ENCODE measurements at places on chromosomes 5 and 9. TPM values are rescaled to one million over a fixed set of nuclear protein-coding genes. Genes with fewer than 3 reads are reported as not detected.
A peak's percentile ranks its signal among the peaks of the same experiment; 100 is the strongest.

DNA sequence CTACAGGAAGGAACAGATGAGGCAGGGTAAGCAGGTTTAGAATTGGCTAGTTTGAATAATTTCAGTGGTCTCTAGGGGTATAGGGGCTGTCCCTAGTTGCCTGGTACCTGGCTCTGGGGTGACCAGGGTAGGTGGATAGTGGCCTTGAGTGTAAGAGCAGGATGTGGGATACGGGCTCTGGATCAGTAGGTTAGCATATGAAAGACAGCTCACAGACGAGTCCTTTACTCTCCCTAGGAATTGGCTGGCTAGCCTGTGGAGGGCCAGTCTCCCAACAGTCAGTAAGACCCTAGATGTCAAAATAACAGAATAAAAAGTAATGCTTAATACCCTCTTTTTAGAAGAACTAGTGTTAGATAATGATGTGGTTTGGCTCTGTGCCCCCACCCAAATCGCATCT, 16.6 kb upstream of the C9orf152 start:
- DNase-seq = no peak

DNA sequence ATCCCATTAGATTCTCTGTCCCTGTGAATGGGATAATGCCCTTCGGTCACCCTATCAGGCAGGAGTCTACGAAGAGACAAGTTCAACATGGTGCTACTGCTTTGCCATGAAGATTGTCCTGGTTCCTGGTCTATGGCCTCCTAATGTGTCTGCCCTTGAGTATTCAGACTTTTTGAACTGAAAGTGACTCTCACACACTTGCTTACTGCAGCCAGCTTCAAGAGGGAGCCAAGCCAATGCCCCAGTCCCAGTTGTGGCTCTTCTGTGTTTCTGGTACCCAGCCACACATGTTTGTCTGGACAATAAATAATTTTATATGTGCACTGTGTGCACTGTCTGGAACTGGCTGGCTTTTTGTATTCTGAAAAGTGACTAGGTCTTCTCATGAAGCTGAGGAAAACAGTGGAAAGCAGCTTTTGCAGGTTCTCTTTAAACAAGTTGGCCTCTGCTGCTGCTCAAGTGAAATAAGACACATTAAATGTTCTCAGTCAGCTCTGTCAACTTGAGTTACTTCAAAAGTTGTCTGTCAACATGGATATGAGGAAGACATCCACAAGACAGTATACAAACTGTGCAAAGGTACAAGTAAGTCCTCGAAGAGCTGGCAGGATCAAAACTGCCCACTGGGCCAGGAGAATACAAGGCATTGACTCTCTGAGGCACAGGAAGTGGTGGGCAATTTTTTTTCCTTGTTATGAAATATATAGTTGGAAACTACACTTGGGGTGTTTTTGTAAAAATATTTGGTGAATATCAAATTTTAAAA, 60.0 kb downstream of the ZNF608 start:
- DNase-seq = no peak

The SLC25A48 gene
- under 0.01 TPM for total RNA-seq

The PCDHGB4 gene
- 1.6 TPM for total RNA-seq

GRCh38 chr9:89850631-89851325, 246.0 kb downstream of the GADD45G start:
- no peak for DNase-seq

DNA sequence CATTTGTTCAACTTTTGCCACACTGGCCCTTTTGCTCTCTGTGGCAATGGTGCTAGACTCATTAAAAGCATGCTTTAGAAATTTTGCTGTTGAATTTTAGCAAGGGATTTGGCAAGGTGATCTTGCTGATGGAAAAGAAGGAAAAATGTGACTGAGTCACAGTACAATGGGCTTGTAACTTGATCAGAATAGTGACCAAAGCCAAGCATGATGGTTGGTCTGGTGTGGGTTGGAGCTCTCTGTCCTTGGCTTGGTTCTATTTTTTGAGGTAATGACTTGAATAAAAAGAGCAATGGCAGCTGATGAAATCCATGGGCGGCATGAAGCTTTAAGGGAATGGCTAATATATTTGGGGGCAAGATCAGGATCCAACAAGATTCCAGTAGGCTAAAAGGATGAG, 114.4 kb upstream of the ZNF366 start:
- DNase-seq = no peak

The SLC46A2 gene
- under 0.01 TPM for total RNA-seq

DNA sequence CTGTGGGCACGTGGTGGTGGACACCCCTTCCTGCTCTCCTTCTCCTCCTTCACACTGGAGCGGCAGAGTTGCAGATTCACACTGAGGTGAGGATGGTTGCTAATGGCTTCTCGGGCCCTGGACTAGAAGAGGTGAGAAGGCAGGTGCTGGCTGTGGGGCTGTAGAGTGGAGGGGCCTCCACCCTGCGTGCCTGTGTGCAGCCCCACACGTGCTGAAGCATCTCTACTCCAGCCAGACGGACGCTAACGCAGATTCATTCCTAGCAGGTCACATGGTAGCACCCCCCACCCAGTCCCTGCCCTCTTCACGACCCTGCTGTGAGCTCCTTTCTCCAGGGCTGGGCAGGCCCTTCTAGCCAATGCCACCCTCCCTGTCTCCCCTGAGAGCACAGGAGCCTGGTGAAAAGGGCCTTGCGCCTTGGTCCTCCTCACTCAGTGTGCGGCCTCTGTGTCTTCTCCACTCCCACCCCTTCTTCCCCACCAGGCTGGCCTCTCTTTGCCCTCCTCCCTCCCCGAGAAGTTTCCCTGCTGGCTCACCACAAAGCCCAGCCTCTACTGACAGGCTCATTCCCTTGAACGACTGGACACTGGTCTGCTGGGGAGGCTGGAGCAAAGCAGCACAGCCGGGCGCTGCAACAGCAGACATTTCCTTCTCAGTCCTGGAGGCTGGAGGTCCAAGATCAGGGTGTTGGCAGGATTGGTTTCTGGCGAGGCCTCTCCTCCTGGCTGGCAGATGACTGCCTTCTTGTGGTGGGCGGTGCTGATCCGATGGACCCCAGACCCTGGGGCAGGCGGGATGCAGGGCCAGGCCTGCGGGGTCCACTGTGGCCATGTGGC, 14.2 kb downstream of the CACNA1B start:
- no peak for DNase-seq

GRCh38 chr5:134406390-134406789, 5.3 kb downstream of the CDKN2AIPNL start:
- DNase-seq = no peak

The PHF24 gene
- total RNA-seq = under 0.01 TPM

GRCh38 chr5:100406640-100407039, 128.5 kb upstream of the FAM174A start:
- DNase-seq = no peak

The PRDM9 gene
- total RNA-seq = under 0.01 TPM

GRCh38 chr5:132225165-132226032, 2.3 kb downstream of the P4HA2 start:
- no peak for DNase-seq

The SPINK13 gene
- not detected for total RNA-seq

The CARTPT gene
- not detected for total RNA-seq

DNA sequence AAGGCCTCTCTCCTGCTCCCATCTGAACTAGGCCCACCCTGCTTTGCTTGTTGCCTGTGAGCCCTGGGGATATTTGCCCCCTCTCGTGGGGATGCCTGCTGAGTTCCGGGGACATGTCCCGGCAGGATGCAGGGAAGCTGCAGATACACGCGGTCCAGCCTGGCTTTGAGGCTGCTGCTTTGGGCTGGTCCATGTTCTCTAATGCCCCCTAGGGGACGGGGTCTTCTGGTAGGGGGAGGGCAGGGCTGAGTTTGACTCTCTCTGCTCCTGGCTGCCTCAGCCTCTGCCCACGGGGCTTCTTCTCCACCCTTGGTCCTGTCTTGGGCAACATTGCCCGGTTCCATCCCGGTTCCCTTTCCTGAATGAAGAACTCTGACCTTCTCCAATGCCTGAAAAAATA, 84.9 kb upstream of the ASS1 start:
- DNase-seq = no peak

The ABITRAM gene
- 4.8 TPM for total RNA-seq

GRCh38 chr5:58122848-58123392, 337.0 kb downstream of the PLK2 start:
- no peak for DNase-seq

DNA sequence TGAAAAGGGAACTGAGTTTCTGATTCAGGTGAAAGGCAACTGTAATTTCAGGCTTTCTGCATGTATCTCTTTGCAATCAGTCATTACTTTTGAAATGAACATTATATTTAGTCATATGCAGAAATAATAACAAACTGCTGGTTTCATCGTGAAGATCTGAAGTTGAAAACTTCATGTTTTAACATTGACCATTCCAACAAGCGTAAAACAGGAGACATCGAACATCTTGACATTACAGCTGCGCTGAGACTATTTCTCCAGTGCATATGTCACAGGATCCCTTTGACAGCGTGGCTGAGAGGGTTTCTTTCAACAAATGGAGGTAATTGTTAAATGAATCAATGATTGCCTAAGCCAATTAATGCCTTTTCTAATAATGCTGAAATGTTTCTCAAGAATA, 38.2 kb upstream of the ZSWIM6 start:
- no peak for DNase-seq

The CTSL gene
- total RNA-seq = 1.3 TPM

GRCh38 chr5:90855296-90856010, 296.9 kb downstream of the ADGRV1 start:
- no peak for DNase-seq

- no peak for DNase-seq
These were observed 277.4 kb upstream of the MSX2 start for GRCh38 chr5:174446988-174447387.

- no peak for DNase-seq
These were observed 252.6 kb downstream of the ADAMTSL1 start for GRCh38 chr9:18726546-18726945.

GRCh38 chr9:137130176-137130755, 8.7 kb upstream of the GRIN1 start:
- no peak for DNase-seq

DNA sequence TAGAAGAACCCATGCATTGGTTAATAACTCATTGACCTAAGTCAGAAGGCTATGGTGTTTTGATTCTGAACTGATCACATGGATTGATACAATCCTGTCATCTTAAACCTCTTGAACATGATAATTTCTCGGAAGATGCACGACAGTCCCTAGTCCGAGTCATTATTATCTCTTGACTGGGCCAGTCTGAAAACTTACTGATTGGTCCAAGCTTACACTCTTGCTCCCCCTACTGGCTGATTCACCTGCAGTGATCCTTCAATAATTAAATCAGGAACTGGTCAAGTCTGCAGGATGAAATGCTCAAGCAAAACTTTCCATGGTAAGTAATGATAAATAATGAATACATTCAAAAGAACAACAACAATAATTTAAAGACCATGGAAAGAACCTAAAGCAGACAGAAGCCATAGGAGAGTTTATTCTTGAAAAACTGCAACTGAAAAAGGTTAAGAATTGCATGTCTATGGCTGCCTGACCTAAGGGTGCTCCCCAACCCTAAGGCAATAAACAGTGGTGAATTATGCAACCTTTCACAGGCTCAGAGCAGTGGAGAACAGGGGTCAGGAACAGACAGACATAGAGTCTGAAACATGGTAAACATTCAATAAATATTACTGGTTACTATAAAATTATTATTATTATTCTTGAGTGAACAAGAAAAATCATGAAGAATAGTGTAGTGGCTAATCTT, 79.3 kb downstream of the BRINP1 start:
- DNase-seq = peak; percentile 69

DNA sequence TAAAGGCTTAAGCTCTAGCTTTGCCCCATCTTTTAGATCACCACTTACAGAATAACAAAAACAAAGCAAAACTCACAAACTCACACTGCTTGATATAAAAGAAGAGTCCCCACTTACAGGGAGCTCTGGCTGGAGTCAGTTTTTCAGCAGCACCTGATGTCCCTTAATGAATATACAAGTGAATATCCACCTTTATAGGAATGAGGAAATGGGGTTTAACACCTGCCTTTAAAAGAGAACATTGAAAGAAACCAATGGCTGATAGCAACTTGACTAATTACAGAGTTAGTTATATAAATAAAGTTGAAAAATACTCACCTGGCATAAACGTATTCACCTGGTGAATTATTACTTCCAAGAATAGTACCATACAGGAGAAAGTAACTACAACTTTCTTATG, 20.7 kb upstream of the PURA start:
- no peak for DNase-seq

The PCDHB3 gene
- under 0.01 TPM for total RNA-seq

The DDX4 gene
- not detected for total RNA-seq

- DNase-seq = no peak
These were observed 400.7 kb upstream of the RORB start for GRCh38 chr9:74096420-74096819.

GRCh38 chr5:133147815-133148567, 96.2 kb downstream of the HSPA4 start:
- peak; percentile 11 for DNase-seq

- DNase-seq = no peak
These were observed 7.6 kb upstream of the CCDC152 start for GRCh38 chr5:42749020-42749419.

DNA sequence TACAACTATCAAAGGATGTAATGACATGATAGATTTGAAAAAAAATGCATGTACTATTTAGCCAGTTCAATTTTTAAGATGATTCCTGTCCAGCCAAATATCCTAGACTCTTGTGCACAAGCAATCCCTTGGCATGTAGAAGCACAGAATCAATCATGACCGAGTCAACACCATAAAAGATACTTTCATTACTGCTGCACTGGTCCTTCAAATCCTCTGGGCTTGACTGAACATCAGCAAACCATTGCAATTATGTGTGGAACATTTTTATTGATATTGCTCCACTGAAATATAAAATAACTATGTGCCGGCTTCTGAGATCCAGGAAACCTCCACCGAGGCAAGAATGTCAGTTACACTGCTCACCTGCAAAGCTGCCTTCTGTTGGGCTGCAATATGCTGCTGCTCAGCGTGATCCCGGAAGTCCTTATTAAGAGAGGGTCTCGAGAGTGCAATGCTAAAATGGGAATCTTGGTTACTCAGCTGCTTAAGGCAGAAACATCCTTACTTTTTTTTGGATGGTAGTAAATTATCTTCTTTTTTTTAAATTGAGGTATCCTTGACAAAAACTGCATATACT, 28.7 kb downstream of the INIP start:
- DNase-seq = no peak

The ARL14EPL gene
- total RNA-seq = not detected

- DNase-seq = no peak
These were observed 11.7 kb downstream of the MLLT3 start for GRCh38 chr9:20610591-20610990.

- DNase-seq = peak; percentile 18
These were observed 174.3 kb upstream of the RORB start for GRCh38 chr9:74322661-74323314.

The KIF24 gene
- total RNA-seq = 2.2 TPM

GRCh38 chr9:14585730-14586473, 107.3 kb downstream of the ZDHHC21 start:
- DNase-seq = no peak

- no peak for DNase-seq
These were observed 5.7 kb downstream of the RAPGEF1 start for GRCh38 chr9:131734165-131734610.

GRCh38 chr5:72123764-72124376, 16.6 kb downstream of the MAP1B start:
- no peak for DNase-seq

Measured in hematopoietic multipotent progenitor cell (in vitro differentiated cells).